Right atrium auricular region (tissue), 2 donors: ENCODE measurements at places on chromosomes 3 and 15.

DNA sequence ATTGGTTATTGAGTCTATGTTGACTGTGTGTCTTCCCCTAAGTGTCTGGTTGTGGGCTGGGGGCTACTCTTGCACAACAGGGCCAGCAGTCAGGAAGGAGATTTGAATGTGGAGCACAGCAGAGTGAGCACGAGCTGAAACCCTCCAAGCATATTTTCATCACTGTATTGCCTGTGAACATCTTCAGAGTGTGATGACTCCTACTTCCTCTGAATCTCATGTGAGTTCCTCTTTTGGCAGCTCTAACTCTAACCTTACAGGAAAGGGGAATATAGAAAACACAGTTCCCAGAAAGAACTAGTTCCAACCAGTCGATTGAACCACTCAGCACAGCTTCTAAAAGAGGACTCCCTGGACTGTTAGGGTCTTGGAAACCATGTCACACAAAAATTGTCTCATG is 211.6 kb downstream of the RAP2B start:
- DNase-seq, result no peak
- H3K36me3 ChIP-seq, result no peaks in the 10 kb centered on the region
- H3K4me3 ChIP-seq, result no peak overlapping the region
- no peaks in the 10 kb centered on the region for H3K4me1 ChIP-seq
- no peaks in the 10 kb centered on the region for H3K27me3 ChIP-seq

- peak; percentile 73 for DNase-seq
- H3K27me3 ChIP-seq, result no peaks in the 10 kb centered on the region
- H3K27ac ChIP-seq, result peak overlapping the region; percentile 94
- H3K4me1 ChIP-seq, result peaks cover 26% of the 10 kb centered on the region
Measured at GRCh38 chr3:18423401-18424212, 1.5 kb downstream of the SATB1 start.

DNA sequence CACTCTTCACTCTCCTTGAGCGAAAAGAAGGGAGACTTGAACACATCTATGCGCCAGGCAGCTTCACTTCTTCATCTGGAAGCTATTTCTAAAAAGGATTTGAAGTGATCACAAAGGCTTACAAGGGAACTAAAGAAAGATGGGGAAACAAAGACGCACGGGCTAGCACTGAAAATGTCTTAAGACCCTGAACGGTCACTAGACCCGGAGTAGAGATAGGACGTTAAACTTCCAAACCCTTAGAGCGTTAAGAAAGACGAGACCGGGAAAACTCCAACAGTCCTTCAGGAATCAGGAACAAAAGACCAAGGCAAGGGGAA is 47.5 kb upstream of the EPHB3 start:
- peaks cover 16% of the 10 kb centered on the region for H3K4me1 ChIP-seq
- H3K36me3 ChIP-seq, result no peaks in the 10 kb centered on the region
- peaks cover 6% of the 10 kb centered on the region for H3K27me3 ChIP-seq
- H3K4me3 ChIP-seq, result peak overlapping the region; percentile 49
- H3K27ac ChIP-seq, result peak overlapping the region; percentile 1

DNA sequence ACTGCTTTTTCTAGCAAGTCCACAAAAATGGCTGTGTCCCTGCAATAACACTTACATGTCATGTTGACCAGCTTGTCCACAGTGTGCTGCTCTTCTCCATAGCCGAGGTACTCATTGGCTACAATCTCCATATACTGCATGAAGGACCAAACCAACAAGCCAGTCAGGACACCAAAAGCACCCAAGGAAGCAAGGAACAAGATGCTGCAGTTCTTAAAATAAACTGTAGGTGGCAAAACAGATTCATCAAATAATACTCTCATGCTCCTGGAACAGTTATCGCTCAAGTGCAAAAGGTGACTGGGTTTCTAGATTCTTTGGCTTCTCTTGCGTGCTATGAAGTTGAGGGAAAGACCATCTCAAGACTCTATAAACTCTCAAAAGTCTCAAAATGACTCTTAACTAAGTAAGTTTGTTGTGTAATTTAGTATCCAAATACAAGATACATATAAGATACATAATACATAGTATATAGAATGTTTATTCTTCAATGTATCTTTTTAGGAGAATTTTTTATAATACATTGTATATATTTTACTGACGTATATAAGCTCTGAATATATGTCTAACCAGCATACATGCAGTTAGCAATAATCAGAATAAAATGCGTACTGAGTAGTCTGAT is 57.0 kb downstream of the NEK10 start:
- no peak for DNase-seq
- H3K4me1 ChIP-seq, result no peaks in the 10 kb centered on the region
- no peak overlapping the region for H3K4me3 ChIP-seq
- H3K27ac ChIP-seq, result no peak overlapping the region
- H3K36me3 ChIP-seq, result no peaks in the 10 kb centered on the region

GRCh38 chr15:42608752-42609488 is 33.5 kb downstream of the STARD9 start:
- H3K27me3 ChIP-seq, result no peaks in the 10 kb centered on the region
- no peak for DNase-seq
- H3K4me3 ChIP-seq, result no peak overlapping the region
- H3K27ac ChIP-seq, result peak overlapping the region; percentile 5
- H3K36me3 ChIP-seq, result peaks cover 11% of the 10 kb centered on the region

DNA sequence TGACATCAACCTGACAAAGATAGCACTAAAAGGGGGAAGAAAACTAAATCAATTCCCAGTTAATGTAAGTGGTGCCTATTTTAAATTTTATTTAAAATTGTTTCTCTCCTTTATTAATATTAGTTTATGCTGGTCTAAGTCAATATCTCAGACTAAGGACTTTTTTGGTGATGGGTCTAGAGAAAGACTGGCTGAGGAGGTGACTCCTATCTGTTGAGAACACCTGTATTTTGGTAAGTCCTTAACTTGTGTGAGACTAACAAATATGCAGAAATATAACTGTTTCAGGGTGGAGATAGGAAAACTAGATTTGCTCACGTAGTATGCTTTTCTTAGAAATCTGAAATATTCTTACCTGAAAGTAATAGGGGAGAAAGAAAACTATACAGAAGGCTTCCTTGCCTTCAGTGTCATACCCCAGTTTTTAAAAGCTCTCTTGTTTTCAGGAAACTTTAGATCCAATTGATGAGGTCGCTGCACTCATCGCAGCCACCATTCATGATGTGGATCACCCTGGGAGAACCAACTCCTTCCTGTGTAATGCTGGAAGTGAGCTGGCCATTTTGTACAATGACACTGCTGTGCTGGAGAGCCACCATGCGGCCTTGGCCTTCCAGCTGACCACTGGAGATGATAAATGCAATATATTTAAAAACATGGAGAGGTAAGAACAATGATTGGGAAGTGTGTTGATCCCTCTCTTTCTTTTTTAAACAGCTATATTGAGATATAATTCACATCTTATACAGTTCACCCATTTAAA is 138.9 kb downstream of the PDE8A start:
- no peaks in the 10 kb centered on the region for H3K27me3 ChIP-seq
- H3K4me1 ChIP-seq, result no peaks in the 10 kb centered on the region
- H3K36me3 ChIP-seq, result peaks cover 48% of the 10 kb centered on the region
- DNase-seq, result no peak

GRCh38 chr3:100526613-100527346 is 34.4 kb downstream of the TMEM45A start:
- DNase-seq, result no peak
- no peaks in the 10 kb centered on the region for H3K4me1 ChIP-seq
- no peaks in the 10 kb centered on the region for H3K36me3 ChIP-seq

- H3K27me3 ChIP-seq, result no peaks in the 10 kb centered on the region
- no peaks in the 10 kb centered on the region for H3K4me1 ChIP-seq
- no peak for DNase-seq
- H3K4me3 ChIP-seq, result no peak overlapping the region
Measured at GRCh38 chr3:77348244-77348855, 308.5 kb downstream of the ROBO2 start.

DNA sequence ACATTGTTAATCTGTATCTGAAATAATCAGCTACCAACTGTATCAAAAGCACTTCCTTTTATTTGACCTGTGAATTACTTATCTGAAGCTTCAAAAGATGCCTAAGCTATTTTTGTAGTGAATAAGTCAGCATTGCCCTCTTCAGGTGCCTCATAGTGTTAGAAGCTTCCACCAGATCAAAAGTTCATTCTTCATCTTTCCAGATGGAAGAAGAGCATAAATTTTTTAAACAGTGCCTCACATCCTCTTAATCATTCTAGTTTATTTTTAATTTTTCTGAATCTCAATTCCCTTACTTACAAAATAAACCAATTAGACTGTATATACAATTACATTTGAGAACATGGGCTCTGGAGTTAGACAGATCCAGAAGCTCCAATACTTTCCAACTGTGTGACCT is 65.0 kb downstream of the MYO5A start:
- H3K4me1 ChIP-seq, result no peaks in the 10 kb centered on the region
- H3K4me3 ChIP-seq, result no peak overlapping the region
- no peak for DNase-seq
- H3K27ac ChIP-seq, result no peak overlapping the region
- H3K36me3 ChIP-seq, result no peaks in the 10 kb centered on the region

DNA sequence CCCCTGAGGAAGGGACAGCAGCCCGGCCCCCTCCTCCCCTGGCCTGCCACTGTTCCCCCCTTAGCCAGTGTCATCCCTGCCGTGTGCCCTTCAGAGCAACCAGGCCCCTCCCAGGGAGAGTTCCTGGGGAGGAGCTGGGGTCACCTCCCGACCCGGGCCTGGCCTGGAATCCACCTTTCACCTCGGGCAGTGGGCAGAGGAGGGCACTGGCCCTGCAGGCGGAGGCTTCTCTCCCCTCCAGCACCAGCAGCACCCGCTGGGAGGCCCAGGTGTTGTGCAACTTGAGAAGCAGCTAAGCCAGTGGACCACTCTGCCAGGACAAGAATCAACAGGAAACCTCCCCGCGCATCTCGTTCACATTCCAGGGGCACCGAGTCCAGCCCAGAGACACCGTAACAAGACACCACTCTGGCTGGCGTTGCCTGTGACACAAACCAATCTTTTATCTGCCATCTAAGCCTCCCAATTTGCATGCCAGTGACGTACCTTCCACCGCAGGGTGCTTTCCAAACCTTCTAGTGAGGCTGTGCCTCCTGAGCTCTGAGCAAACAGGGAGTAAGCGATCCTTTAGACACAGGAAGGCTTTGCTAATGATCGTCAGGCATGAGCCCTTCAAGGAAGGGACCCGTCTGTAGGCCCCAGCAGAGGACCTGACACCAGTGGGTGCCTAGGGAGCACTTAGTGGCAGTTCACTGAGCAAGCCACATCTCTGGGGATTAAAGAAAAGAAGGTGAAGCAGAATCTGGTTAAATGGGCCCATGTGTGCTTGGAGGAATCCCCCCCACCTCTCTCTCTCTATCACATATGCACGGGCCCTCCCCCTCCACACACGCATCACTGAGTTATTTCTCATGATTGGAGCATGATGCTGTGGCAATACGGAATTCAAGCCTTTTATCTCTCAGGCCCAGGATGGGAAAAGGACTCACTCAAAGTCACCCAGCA is 98.9 kb upstream of the TLE3 start:
- H3K27ac ChIP-seq, result peak overlapping the region; percentile 10
- DNase-seq, result no peak
- no peak overlapping the region for H3K4me3 ChIP-seq
- H3K27me3 ChIP-seq, result no peaks in the 10 kb centered on the region

DNA sequence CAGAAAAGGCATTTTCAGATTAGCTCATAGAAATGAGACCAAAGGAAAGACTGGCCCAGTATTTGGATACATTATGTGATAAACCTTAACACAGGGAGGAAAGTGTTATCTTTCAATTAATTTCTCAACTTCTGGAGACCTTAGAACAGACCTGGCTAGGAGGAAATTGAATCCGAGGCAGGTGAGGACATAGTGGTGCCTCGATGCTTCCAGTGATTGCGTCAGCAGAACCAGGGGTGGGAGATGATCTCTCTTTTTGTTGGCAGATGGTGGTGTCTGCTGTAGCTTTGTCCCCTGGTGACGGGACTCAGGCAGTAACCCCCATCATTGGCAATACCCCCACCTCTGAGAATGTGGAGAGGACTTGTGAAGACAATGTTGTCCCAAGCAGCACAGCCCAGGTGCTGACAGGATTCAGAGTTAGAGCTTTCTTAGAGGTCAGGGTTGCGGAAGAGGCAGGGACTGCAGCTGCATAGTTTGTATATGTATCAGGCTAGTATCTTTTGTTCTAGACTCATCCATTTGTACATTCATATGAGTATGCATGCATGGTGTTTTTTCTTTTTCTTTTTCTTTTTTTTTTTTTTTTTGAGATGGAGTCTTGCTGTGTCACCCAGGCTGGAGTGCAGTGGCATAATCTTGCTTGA is 27.9 kb upstream of the MUC20 start:
- peaks cover 6% of the 10 kb centered on the region for H3K4me1 ChIP-seq
- no peak overlapping the region for H3K4me3 ChIP-seq
- H3K27me3 ChIP-seq, result no peaks in the 10 kb centered on the region
- peaks cover 45% of the 10 kb centered on the region for H3K36me3 ChIP-seq
- no peak for DNase-seq

DNA sequence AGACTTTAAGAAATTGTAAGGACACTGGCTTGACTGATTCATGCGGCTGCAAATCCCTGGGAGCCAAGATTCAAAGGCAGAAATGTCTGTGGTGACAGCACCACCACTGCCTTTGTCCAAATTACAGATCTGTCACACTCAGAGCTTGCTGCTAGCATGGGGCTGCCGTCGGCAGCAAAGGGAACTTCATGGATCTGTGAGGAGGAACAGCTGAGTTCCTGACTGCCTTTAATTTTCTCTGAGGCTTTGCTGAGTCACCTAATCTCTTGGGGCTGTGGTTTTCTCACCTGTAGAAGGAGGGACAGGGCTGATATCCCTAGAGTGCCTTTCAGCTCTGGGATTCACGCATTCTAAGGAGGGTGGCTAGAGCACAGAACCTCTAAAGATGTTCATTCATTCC is 4.1 kb upstream of the PAK6 start:
- no peak for DNase-seq
- H3K4me3 ChIP-seq, result no peak overlapping the region
- peaks cover 17% of the 10 kb centered on the region for H3K4me1 ChIP-seq
- H3K27me3 ChIP-seq, result no peaks in the 10 kb centered on the region
- no peak overlapping the region for H3K27ac ChIP-seq

- DNase-seq, result no peak
- peaks cover 11% of the 10 kb centered on the region for H3K4me1 ChIP-seq
- no peaks in the 10 kb centered on the region for H3K36me3 ChIP-seq
- no peaks in the 10 kb centered on the region for H3K27me3 ChIP-seq
- H3K27ac ChIP-seq, result peak overlapping the region; percentile 58
Measured at GRCh38 chr15:26260517-26261133, 397.5 kb upstream of the ATP10A start.

DNA sequence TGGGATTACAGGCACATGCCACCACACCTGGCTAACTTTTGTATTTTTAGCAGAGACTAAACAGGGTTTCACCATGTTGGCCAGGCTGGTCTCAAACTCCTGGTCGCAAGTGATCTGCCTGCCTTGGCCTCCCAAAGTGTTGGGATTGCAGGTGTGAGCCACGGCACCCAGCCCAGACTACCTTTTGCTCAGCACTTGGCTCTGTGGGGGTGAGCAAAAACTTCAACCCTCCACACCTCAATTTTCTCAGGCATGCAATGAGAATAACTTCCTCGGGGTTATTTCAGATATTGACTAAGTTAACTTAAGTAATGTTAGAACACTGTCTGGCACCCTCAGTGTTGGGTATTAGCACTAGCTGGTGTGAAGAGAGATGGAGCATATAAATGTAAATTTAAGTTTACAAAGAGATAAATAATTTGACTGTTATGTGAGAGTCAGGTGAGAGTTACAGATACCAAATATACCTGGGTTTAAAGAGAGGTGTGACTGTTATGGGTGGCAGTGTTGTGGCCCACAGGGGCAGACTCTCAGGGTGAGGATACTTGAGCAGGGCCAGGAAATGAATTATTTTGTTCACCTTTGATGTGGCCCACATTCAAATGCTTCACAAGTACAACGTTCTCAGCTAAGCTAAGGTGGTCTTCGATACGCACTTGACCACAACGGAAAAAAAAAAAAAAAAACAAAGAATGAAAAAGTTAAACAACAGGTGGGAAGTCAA is 29.0 kb downstream of the CPOX start:
- no peaks in the 10 kb centered on the region for H3K4me1 ChIP-seq
- H3K27me3 ChIP-seq, result no peaks in the 10 kb centered on the region
- DNase-seq, result no peak
- H3K4me3 ChIP-seq, result no peak overlapping the region
